ENCODE measurements at places on chromosomes 1 and 21.

GRCh38 chr1:26134466-26134865, 22.8 kb downstream of the PDIK1L start:
- no peak for DNase-seq

DNA sequence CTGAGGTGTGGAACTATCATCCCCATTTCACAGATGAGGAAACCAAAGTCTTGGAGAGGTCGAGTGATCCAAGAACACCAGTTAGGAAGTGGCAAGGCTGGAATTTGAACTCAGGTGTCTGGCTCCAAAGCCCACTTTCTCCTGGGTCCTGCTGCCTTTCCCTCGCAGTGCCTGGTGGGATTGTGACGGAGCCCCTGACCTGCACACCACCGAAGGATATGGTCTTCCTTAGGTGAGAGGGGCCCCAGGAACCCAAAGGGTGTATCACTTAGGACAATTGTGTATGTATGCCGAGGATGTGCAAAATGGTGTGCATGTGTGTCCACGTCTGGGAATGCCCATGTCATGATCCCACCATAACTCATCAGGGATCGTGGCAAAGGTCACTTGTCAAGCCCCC, 392.7 kb downstream of the MATN1 start:
- DNase-seq, result no peak

DNA sequence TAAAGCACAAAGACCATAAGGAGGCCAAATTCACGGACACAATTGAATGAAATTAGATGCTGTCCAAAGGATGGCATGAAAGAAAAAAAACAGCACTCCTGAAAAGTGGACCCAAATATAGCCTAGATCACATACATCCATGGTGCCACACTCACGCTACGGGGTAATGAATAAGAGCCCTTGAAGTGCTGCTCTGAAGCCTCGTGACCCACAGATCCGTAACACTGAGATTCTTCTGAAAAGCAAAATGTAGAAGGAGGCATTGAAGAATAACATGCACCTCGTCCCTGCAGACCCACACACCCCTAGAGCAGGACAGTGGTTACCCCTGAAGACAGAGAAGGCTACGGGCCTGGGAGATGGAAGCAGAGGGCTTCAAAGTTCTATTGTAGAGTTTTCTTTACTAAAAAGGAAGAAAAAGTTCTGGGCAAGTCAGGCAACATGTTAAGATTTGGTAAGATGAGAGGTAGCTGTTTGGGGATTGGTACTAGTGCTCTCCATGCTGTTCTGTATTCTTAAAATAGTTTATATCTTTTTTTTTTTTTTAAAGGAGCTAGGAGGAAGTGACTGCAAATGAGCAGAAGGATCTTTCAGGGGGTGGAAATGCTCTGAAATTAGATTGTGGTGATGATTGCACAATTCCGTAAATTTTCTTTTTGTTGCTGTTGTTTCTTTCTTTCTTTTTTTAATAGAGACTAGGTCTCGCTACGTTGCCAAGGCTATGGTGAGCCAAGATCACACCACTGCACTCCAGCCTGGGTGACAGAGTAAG, 4.1 kb upstream of the ITGB2 start:
- DNase-seq, result no peak

DNA sequence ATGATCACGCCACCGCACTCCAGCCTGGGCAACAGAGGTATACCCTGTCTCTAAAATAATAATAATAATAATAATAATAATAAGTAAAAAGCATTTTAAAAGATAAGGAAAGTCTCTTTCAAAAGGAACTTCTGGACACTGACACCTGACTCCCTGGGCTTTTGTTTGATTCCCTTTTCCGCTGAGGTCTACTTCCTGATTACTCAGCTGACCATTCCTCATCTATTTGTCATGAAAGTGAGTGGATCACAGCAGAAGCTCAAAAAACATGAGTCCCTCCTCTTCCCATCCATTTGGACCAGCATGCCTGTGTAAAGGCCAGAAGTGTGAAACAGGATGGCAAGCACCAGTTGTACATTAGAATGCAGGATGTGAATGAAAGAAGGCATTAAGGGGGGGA, 61.1 kb upstream of the FBXO28 start:
- no peak for DNase-seq

GRCh38 chr1:24047110-24047477, 64.8 kb downstream of the MYOM3 start:
- DNase-seq, result no peak
